ENCODE measurements at places on chromosomes 3 and 15.

- DNase-seq = no peak
Measured at GRCh38 chr3:27508424-27508823, 24.2 kb upstream of the SLC4A7 start.

DNA sequence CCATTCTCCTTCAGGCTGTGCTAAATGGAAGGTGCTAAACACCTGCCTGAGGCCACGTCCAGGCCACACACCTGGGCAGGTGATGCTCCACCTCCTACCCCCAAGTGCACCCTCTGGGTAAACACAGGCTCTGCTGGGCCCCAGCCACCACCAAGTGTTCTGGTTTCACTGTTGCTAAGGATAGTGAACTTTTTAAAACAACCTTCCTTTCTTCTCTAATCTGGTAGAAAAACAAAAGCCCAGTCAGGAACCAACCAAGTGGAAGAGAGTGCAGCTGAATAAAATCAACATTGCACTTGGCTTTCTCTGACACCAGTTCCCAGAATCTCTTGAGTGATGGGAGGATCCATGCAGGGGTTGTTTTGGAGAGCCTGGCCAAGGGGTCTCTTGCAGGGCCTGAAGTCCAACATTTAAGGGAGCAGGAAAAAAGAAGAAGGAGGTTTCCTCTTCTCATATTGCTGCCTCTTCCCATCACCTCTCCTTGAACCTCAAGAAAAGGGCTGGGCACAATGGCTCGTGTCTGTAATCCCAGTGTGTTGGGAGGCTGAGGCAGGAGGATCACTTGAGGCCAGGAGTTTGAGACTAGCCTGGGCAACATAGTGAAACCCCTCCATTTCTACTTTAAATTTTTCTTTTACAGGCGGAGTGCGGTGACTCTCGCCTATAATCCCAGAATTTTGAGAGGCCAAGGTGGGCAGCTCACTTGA is 26.2 kb upstream of the ATP13A3 start:
- peak; percentile 32 for DNase-seq

DNA sequence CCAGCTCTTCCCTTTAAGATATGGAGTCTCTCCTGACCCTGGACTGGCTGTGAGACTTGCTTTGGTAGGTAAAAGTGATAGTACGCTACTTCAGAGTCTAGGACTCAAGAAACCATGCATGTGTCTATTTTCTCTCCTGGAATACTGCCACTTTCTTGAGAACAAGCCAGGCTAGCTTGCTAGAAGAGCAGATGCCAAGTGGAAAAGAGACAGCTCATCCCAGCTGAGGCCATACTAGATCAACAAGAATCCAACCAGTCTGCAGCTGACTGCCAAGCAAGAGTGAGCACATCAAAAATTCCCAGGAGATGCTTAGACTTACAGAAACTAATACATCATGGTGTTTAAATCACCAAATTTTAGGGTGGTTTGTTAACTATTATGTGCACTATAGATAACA is 208.3 kb upstream of the RBMS3 start:
- DNase-seq = no peak

GRCh38 chr15:99616129-99616528 is 50.3 kb downstream of the MEF2A start:
- no peak for DNase-seq
